H9 (cell line): ENCODE measurements at places on chromosomes 2 and 18. TPM values are rescaled to one million over a fixed set of nuclear protein-coding genes. Genes with fewer than 3 reads are reported as not detected.

- H3K4me3 ChIP-seq, result no peak overlapping the region
- no peaks in the 10 kb centered on the region for H3K27me3 ChIP-seq
- H3K27ac ChIP-seq, result no peak overlapping the region
- DNase-seq, result peak; percentile 63
- no peaks in the 10 kb centered on the region; the same call in 2 of the 3 replicates for H3K36me3 ChIP-seq
- H3K4me1 ChIP-seq, result no peaks in the 10 kb centered on the region
Observed at GRCh38 chr2:16525265-16525887, 140.3 kb downstream of the CYRIA start.

- H3K27ac ChIP-seq, result no peak overlapping the region
- no peaks in the 10 kb centered on the region for H3K27me3 ChIP-seq
- H3K36me3 ChIP-seq, result no peaks in the 10 kb centered on the region
- no peak for DNase-seq
- no peak overlapping the region for H3K4me3 ChIP-seq
- 0 out of 2 replicates have a peak, but pooled peaks cover 1% of the 10 kb centered on the region for H3K4me1 ChIP-seq
Observed at GRCh38 chr2:75074708-75075107, 116.3 kb downstream of the POLE4 start.

DNA sequence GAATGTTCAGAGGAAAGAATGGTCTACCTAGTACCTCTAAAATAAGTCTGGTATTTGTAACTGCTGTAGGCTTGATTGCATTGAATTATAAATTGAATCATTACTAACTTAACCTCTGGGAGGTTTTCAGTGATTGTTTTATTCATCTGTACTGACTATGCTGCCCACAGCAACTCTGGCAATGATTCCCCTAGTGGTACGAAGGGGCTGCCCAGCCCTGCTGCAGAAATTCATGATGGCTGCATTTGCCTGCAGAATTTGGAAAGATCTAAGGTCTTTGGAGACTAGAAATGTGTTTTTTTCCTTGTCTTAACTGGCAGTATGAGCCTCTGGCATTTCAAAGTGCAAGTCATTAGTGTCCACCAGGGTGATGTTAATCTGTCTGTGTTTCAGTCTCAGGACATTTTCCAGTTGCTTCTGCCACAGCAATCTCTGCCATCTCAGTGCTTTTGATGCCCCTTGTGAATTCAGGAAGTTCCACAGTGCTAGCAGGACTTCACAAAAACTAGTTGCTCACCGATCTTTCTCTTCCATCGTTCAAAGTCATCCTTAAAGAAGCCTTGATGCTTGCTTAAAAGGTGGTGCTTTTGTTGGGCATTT lies 13.4 kb upstream of the LRPPRC start:
- H3K27ac ChIP-seq, result no peak overlapping the region
- DNase-seq, result no peak
- H3K4me3 ChIP-seq, result no peak overlapping the region
- no peaks in the 10 kb centered on the region; the same call in 1 of the 2 replicates for H3K4me1 ChIP-seq

GRCh38 chr2:158835431-158835830 lies 40.3 kb downstream of the DAPL1 start:
- no peaks in the 10 kb centered on the region for H3K27me3 ChIP-seq
- DNase-seq, result no peak
- H3K36me3 ChIP-seq, result no peaks in the 10 kb centered on the region
- no peaks in the 10 kb centered on the region for H3K4me1 ChIP-seq
- H3K4me3 ChIP-seq, result no peak overlapping the region

GRCh38 chr2:112138159-112139032 lies at the start of gene FBLN7:
Gene FBLN7 (plus strand): TSS chr2:112138385. CDS start chr2:112138656, 271 bp downstream.
- no peak for DNase-seq
- peaks cover 26% of the 10 kb centered on the region for H3K27me3 ChIP-seq
- peak within 1 kb of the TSS; percentile 85 for H3K4me3 ChIP-seq
- no peaks in the 10 kb centered on the region for H3K36me3 ChIP-seq
- H3K27ac ChIP-seq, result no peak within 1 kb of the TSS

DNA sequence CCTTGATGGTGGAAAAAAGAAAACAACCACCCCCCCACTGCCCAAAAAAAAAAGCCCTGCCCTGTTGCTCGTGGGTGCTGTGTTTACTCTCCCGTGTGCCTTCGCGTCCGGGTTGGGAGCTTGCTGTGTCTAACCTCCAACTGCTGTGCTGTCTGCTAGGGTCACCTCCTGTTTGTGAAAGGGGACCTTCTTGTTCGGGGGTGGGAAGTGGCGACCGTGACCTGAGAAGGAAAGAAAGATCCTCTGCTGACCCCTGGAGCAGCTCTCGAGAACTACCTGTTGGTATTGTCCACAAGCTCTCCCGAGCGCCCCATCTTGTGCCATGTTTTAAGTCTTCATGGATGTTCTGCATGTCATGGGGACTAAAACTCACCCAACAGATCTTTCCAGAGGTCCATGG lies 28.0 kb downstream of the MAL start:
- H3K36me3 ChIP-seq, result no peaks in the 10 kb centered on the region
- DNase-seq, result peak; percentile 58
- H3K27me3 ChIP-seq, result no peaks in the 10 kb centered on the region

- no peaks in the 10 kb centered on the region for H3K27me3 ChIP-seq
- H3K27ac ChIP-seq, result no peak overlapping the region
- H3K4me1 ChIP-seq, result peaks cover 10% of the 10 kb centered on the region; the same call in 1 of the 2 replicates
- H3K4me3 ChIP-seq, result no peak overlapping the region
Observed at GRCh38 chr2:119108186-119108585, 50.4 kb downstream of the C1QL2 start.

DNA sequence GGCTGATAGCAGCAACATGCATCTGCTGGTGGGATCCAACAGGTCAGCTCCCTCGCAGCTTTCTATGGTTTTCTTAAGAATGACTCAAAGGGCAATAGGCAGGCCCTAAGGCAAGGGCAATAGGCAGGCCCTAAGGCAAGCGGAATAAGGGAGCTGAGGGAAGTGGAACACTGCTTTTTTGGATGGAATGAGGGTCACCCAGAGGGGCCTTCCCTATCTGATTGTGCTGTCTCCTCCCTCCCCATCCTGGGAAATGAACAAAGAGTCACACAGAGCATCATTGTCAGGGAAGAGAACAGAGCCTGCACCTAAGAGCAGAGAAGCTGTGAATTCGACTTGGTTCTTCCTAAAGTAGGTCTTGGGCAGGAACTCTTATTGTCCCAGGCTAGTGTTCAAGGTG lies 43.3 kb upstream of the PTPRM start:
- H3K36me3 ChIP-seq, result no peaks in the 10 kb centered on the region
- no peak for DNase-seq
- no peak overlapping the region for H3K27ac ChIP-seq

DNA sequence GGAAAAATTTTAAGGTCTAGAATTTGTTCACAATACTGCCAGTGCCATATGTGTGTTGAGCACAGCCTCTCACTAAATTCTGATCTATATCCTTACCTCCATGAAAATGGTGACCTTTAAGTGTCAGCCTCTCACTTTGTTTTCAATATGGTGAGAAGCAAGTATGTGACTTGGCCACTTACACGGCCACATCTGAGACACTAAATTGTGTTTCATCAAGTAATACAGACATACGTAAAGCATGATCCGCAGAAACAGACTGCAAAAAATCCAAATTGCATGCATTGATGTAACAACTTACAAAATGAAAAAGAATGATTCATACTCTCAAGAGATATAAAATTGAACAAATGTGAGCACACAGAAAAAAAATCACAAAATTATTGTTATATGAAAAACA lies 55.2 kb upstream of the UGP2 start:
- no peaks in the 10 kb centered on the region for H3K36me3 ChIP-seq
- H3K27me3 ChIP-seq, result no peaks in the 10 kb centered on the region; the same call in 1 of the 2 replicates
- H3K27ac ChIP-seq, result no peak overlapping the region
- peaks cover 11% of the 10 kb centered on the region for H3K4me1 ChIP-seq
- H3K4me3 ChIP-seq, result no peak overlapping the region
- no peak for DNase-seq

DNA sequence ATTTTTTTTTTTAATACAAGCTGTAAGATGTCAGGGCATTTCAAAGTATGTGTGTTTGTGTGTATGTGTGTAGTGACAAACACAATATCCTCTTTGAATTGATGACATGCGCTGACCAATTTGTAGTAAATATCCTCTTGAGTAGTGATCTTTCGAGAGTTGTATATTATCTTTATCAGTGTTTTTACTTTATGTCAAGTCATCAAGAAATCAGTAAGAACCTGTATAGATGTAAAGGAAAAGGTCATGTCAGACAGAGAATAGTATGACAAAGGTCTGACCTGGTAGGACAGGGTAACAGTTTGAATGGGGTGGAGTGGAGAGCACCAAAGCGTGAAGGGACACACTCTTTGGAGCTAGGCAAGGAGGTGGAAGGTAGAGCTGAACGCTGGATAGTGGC lies 1931.4 kb upstream of the CELF4 start:
- no peak overlapping the region for H3K27ac ChIP-seq
- H3K27me3 ChIP-seq, result no peaks in the 10 kb centered on the region
- peaks cover 12% of the 10 kb centered on the region for H3K36me3 ChIP-seq
- peaks cover 6% of the 10 kb centered on the region; the same call in 1 of the 2 replicates for H3K4me1 ChIP-seq

DNA sequence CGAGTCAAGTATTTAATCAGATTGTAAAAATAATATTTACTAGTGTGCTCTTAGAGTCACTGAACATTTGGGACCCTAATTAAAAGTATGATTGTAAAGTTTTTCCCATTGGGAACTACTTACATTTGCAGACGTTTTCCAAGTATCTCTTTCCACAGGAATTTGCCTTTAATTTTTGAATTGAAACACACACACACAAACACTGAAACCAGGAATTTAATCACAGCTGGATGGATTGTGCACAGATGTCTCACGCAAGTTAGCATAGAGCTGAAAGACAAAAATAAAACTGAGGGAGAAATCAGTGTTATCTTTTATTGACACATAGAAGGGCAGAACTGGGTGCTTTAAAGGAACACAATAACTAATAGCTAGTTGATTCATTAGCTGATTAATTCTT lies 230.7 kb downstream of the RND3 start:
- no peaks in the 10 kb centered on the region for H3K4me1 ChIP-seq
- no peak overlapping the region for H3K27ac ChIP-seq
- no peaks in the 10 kb centered on the region for H3K36me3 ChIP-seq
- no peaks in the 10 kb centered on the region for H3K27me3 ChIP-seq
- DNase-seq, result no peak

DNA sequence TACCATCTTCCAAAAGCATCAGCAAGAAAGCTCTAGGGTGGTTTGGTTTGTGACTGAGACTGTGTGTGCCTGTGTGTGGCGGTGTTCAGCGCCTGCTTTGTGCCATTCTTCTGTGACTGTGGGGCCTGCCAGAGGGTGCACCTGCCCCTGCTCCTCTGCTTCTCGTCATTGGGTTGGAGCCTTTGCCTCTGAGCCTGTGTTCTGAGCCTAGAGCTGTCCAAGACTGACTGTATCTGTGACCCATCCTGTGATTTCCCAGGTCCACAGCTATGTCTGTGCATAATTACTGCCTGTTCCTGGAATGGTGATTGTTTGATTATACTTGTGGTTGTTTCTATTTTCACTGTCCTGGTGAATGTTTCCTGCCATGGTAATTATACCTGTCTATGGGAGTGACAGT lies 57.1 kb upstream of the KLHL29 start:
- DNase-seq, result no peak
- H3K4me1 ChIP-seq, result 0 out of 2 replicates have a peak, but pooled peaks cover 3% of the 10 kb centered on the region
- H3K36me3 ChIP-seq, result no peaks in the 10 kb centered on the region
- no peak overlapping the region for H3K4me3 ChIP-seq
- H3K27me3 ChIP-seq, result no peaks in the 10 kb centered on the region

- no peak overlapping the region for H3K27ac ChIP-seq
- H3K4me1 ChIP-seq, result no peaks in the 10 kb centered on the region
- H3K4me3 ChIP-seq, result no peak overlapping the region
- DNase-seq, result peak; percentile 67
- H3K36me3 ChIP-seq, result no peaks in the 10 kb centered on the region
- H3K27me3 ChIP-seq, result no peaks in the 10 kb centered on the region
Observed at GRCh38 chr18:13629841-13630715, 96.3 kb downstream of the FAM210A start.

DNA sequence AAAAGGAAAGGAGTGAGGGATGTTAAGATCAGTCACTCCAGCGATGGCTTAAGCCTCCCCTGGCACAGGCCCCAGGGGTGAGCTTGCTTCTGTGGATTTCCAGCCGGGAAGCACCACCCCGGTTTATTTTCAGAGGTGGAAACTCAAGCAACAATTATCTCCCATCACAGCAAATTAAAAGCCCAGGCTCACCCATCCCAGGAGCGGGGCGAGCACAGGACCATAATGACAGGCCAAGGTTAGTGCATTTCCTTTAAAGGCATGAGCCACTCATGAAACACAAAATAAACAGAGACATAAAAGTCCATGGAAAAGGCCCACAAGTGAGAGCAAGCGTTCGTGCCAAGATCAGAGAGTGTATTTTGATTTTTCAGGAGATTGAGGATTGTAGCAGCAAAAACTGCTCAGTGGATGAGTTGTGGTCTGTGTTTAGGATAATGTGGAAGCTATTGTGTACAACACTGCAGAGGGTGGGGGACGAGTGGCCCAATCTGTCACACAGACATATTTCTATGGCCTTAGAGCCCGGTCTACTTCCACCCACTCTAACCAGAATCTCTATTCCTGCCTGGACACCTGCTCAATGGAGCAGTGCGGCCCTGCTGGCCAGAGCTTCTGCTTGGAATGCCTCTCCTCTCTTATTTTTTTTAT lies 111.4 kb upstream of the CDC42EP3 start:
- H3K27me3 ChIP-seq, result no peaks in the 10 kb centered on the region
- no peaks in the 10 kb centered on the region for H3K4me1 ChIP-seq
- peaks cover under 1% of the 10 kb centered on the region; the same call in 1 of the 2 replicates for H3K36me3 ChIP-seq

GRCh38 chr18:34281722-34282121 lies 57.0 kb upstream of the NOL4 start:
- no peaks in the 10 kb centered on the region for H3K36me3 ChIP-seq
- DNase-seq, result no peak
- H3K27ac ChIP-seq, result no peak overlapping the region
- H3K4me1 ChIP-seq, result 0 out of 2 replicates have a peak, but pooled peaks cover 1% of the 10 kb centered on the region
- no peak overlapping the region for H3K4me3 ChIP-seq

- H3K27ac ChIP-seq, result no peak overlapping the region
- H3K27me3 ChIP-seq, result no peaks in the 10 kb centered on the region
- no peak for DNase-seq
- no peak overlapping the region for H3K4me3 ChIP-seq
- peaks cover 2% of the 10 kb centered on the region; the same call in 1 of the 2 replicates for H3K4me1 ChIP-seq
Observed at GRCh38 chr2:229519655-229520430, 194.5 kb downstream of the DNER start.

DNA sequence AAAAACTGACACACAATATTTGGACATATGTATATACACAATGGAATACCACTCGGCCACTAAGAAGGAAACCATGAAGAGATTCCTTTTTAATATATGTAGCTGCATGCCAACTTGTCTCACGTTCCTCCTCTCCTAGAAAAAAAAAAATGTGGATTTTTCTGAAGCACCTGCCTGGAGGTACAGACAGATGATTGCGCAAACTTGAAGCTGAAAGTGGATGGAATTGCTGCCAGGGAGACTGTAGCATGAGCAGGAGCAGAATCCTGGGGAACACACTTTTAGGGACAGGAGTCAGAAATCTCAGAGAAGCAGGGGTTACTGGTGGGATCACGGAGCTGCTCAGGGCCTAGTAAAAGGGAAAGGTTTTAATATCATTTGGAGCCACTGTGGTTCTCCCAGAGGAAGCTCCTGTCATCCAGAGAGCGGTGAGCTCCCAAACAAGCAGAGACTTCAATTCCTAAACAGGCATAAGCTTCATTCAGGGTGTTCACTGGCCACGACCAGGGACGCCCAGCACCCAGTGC lies 640 bp upstream of the SPR start:
- no peak for DNase-seq
- H3K4me1 ChIP-seq, result peaks cover 7% of the 10 kb centered on the region; the same call in 1 of the 2 replicates
- peak overlapping the region; percentile 69 for H3K4me3 ChIP-seq
- H3K27ac ChIP-seq, result no peak overlapping the region
- H3K27me3 ChIP-seq, result peaks cover 3% of the 10 kb centered on the region; the same call in 1 of the 2 replicates

Gene APLF
- total RNA-seq, result 3.6 and 3.7 TPM in 2 replicates

Gene POLR1A
- 54.6 and 62.7 TPM in 2 replicates for total RNA-seq

Gene RAB6D
- total RNA-seq, result 0.18 TPM in 1 of 2 replicates, not detected in the other

Gene CYRIA
- 2.2 and 2.3 TPM in 2 replicates for total RNA-seq

Gene TMX3
- total RNA-seq, result 38.0 and 39.5 TPM in 2 replicates

Gene MYL12B
- total RNA-seq, result 166 and 180 TPM in 2 replicates

Gene UGGT1
- 48.5 and 55.9 TPM in 2 replicates for total RNA-seq

Gene VIT
- total RNA-seq, result 0.15 TPM in 1 of 2 replicates, not detected in the other

Gene PARD3B
- 4.3 and 6.4 TPM in 2 replicates for total RNA-seq
